Retinal pigment epithelial cell (primary cell): ENCODE measurements at places on chromosomes 4 and X.

GRCh38 chr4:88285235-88285653 is 883 bp upstream of the PPM1K start:
- DNase-seq, result no peak

DNA sequence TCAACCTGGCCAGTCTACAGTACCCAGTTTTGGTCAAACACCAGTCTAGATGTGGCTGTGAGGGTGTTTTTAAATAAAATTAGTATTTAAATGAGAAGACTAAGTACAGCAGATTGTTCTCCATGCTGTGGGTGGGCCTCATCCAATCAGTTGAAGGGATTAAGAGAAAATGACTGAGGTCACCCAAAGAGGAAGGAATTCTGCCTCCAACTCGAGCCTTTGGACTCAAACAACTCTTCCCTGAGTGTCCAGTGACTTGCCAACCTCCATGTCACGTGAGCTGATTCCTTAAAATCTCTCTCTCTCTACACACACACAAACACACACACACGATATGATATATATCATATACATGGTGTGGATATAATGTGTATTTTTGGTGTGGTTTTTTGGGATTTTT is 10.0 kb downstream of the TREX2 start:
- no peak for DNase-seq

DNA sequence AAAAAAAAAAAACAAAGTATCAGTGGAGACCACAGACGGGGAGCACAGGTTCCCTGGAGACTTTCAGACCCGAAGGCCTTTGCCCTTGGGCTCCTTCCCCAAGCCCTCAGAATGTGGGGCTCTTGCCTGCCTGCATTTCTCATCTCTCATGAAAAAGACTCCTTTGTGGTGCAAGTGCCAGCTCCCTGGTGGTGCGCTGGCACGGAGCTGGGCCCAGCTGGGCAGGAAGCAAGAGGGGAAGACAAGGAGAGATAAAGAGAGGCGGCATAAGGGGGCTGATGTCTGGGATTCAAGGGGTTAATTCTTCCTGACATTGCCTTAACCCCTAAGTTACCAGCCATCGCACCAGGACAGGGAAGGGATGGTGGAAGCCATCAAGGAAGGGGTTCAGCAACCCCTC is 21.8 kb downstream of the NLGN3 start:
- no peak for DNase-seq

GRCh38 chr4:138816875-138817274 is 198.7 kb upstream of the NOCT start:
- no peak for DNase-seq

DNA sequence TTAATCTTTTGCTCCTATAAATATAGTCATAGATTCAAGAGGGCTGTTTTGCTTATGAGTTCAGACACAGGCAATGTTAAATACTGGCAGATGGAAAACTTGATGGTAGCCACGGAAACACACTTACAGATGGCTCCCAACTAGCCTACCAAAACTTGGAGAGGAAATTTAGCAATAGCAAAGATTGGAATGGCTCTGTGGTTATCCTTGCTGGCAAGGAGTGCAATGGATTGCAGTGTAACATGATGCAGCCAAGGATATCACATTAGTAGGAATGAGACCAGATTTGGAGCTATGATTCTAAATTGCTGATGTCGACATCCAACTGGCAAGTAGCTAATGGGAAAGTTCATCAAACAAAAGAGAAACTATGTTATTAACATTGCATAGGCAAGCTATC is 791.0 kb upstream of the DIAPH2 start:
- no peak for DNase-seq

DNA sequence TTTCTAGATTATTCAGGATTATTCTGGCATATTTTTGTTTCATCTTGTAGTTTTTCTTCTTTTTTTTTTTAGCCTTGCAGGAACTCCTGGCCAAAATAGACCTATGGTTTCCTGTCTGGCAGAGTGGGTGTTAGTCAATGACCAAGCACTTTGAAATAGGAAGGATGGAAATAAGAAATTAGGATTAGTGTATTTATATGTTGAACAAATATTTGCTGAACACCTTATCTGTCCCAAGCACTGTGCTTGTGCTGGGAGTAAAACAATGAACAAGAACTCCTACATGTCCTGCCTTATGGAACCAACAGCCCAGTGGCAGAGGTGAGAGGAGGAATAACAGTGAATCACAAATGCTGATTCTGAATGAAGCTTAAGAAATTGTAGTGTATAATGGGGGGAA is 4.5 kb downstream of the MMRN1 start:
- no peak for DNase-seq

DNA sequence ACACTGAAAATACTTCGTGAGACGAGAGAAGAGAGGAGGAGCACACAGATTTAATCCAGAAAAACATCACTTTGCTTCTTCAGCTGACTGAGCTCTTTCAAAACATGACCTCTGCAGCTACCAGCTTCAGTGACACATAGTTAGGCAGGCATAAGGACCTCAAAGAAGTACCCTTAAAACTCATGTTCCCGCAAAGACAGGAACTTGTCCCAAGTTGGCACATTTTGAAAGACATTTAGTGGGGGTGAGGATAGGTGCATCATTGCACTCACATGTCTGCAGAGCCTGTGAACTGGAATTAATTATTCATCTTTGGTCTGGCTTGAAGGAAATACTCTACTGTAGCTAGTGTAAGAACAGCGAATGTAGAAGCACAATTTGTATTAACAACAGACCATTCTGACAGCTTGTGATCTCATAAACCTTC is 221.8 kb downstream of the MGST2 start:
- no peak for DNase-seq

DNA sequence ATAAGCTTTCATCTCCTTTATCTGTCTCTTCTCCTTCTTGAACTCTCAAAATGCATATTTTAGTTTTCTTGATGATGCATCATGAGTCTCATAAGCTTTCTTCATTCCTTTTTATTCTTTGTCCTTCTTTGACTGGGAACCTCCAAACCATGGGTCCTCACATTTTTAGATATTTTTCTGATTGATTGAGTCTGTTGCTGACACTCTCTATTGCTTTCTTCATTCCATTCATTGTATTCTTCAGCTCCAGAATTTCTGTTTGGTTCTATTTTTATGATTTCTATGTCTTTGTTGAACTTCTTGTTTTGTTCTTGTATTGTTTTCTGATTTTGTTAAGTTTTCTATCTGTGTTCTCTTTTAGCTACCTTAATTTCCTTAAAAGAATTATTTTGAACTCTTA is 74.9 kb downstream of the ADAMTS3 start:
- DNase-seq, result no peak
